GM12892 (cell line): ENCODE measurements at places on chromosomes 1 and 21.

- no peak for DNase-seq
These were observed 21.8 kb upstream of the RAB4A start for GRCh38 chr1:229248821-229249817.

- peak; percentile 6 for DNase-seq
These were observed 21.1 kb downstream of the PYHIN1 start for GRCh38 chr1:158952416-158952815.

DNA sequence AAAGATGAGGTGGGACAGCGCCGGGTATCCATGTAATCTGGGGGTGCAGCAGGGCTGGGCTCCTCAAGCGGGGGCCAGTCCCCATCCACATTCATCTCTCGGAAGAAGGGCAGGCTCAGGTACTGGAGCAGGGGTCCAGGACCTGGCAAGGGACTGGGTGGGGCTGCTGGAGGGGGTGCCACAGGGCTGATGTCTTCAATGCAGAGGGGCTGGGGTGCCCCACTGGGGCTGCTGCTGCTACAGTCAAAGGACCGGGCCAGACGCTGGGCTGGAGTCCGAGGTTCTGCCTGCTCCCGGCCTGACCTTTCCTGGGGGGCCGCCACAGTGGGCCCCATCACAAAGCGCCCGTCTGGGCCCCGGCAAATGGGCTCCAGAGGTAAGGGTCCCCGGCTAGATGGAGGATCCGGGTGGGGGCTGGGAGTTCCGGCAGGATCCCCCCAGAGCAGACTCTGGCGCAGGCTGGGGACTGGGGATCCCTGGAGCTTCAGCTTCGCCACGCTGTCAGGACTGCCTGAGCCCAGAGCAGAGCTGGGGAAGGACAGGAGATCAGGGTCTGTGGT lies 3.3 kb upstream of the TAGLN2 start:
- no peak for DNase-seq

- DNase-seq: no peak
These were observed 1.2 kb downstream of the ETV3 start for GRCh38 chr1:157137046-157137407.

- DNase-seq: no peak
These were observed 1.7 kb downstream of the AKT3 start for GRCh38 chr1:243848165-243848857.

DNA sequence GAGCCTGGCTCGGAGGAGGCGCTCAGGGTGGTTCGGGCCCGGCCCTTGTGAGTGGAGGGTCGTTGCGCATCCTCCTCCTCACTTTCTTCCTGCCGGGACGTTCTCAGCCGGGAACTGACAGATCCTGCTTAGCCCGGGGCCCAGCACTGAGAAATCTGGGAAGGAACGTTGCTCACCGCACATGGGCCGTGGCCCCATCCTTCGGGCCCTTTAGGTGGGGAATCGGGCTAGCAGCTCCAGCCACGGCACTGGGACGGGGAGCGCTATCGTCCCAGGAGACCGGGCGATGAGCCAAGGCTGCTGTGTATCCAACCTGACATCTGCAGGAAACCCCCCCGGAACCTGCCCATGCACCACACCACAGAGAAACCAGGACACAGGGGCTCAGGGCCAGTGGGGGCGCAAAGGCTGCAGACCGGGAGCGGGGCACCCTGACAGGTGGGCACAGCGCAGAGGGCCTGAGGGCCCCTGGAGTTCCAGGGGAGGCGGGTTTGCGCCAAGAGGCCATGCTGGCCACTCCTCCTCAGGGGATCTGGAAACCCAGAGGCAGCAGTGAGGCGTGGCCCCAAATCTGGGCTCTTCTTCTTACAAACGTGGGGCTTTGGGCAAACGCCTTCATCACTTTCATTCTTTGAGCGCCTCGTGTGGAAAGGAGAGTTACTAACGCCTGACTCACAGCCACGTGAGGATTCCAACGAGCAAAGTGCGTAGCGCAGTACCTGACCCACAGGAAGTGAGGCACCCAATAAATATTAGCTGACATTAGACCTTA lies at the start of gene SH2D5:
SH2D5 (minus strand) TSS at position 116 of the 772 bp plus-strand sequence. CDS start 4,659 bp downstream, outside the sequence.
- no peak for DNase-seq

GRCh38 chr1:10228528-10228927 lies 18.2 kb downstream of the KIF1B start:
- no peak for DNase-seq

DNA sequence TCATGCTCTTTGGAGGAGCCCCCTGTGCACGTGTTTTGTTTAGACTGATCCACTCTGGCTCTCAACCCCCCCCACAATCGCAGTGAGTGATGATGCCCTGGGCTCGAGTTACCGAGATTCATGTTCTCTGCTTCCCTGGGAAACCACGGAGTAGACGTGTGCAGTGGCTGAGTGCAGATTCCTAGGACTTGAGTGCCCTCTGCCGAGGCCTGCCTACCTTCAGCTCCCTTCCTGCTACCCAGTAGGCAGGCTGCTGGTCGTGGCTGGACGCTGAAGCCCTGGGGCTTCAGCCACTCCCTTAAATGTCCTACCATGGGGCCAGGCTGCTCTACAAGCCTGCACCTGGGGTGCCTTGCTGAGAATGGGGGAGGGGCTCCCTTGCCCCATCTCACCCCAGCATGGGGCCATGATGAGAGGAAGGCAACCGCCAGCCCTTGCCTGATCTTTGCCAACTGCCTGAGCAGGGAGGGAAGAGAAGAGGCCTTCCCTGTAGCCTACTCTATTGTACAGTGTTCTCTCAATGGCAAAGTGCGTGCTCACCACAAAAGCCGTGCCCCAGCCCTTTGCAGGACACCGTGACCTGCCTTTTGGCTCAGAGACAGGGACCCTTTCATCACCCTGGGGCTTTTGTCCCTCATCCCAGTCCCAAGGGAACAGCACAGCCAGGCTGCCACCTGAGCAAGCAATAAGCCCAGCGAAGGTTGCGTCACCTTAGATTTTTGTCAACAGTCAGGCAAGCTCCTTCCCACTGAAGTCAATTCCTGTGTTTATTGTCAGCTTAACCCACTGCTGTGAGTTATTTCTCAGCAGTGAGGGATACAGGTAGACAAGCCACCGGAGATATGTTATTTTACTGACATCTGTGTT lies 4.1 kb upstream of the GRIK3 start:
- DNase-seq: no peak

GRCh38 chr1:219058891-219059820 lies 114.5 kb upstream of the LYPLAL1 start:
- no peak for DNase-seq

DNA sequence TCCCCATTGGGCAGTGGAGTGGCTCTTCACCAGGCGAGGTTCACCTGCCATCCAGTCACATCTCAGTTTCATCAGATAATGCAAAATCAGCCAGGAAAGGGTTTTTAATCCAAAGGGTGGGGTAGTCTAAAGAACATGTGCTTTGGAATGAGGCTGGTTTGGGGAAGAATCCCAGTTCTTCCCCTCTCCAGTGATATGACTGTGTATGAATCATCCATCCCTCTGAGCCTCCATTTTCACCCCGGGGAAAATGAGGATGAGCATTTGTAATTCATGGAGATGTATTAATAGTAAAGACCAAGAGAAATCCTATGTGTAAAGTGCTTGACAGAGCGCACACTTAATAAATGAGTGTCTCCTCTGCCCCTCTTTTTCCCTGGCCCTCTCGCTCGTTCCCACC lies 215.1 kb upstream of the FGGY start:
- DNase-seq: no peak

DNA sequence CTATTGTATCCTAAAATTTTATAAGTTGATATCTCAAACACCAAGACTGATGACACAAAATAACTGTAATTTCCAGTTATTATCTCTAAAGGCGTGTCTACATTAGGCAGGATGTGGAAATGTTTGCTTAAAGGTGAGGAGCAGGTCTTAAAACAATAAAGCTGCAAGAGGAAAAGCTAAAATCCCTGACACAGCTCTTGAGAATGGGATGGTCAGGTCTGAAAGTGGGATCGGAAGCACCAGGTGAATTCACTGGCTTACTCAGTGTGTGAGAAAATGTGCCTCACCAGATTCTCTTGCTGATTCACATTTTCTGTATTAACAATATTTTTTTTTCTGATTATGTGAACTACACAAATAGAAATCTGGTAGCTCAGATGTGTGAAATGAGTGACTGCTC lies 421.9 kb upstream of the ADAMTS5 start:
- DNase-seq: no peak

- DNase-seq: no peak
These were observed 337.4 kb downstream of the SRGAP2C start for GRCh38 chr1:121522061-121522759.

- no peak for DNase-seq
These were observed 207 bp upstream of the SVBP start for GRCh38 chr1:42817440-42817767.
